AG04449 (cell line): ENCODE measurements at places on chromosomes 3 and 15.

- DNase-seq: no peak
Observed at GRCh38 chr3:42631620-42632019, 21.9 kb upstream of the ZBTB47 start.

DNA sequence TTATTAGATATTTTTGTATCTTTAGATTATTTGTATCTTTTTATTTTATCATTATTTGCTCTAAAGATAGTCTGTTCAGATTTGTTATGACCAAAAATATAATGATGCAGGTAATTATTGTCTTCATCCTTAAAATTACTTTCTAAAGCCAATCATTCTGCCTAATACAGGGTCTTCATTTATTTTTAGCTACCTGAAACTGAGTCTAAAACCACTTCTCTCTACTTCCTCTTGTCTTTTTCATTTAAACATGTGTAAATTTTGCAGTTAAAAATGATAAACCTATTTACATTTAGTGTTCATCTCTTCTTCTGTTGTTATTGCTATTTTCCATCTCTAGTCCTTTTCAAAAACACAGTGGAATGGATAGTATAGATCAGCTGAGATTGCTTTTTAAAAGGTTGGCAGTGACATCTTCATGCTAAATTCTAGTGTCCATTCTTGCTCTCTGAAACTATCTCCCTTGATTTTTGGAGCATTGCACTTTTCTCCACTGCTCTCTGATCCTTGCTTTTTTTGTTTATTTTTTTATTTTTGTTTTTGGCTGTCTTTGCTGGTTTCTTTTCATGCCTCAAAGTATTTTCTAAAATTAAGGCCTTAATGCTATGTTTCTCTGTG lies 91.8 kb downstream of the UBE2E2 start:
- no peak for DNase-seq

- DNase-seq: no peak
Observed at GRCh38 chr3:25007974-25008658, 419.9 kb upstream of the RARB start.

- DNase-seq: no peak
Observed at GRCh38 chr3:167671878-167672427, 18.2 kb upstream of the WDR49 start.

DNA sequence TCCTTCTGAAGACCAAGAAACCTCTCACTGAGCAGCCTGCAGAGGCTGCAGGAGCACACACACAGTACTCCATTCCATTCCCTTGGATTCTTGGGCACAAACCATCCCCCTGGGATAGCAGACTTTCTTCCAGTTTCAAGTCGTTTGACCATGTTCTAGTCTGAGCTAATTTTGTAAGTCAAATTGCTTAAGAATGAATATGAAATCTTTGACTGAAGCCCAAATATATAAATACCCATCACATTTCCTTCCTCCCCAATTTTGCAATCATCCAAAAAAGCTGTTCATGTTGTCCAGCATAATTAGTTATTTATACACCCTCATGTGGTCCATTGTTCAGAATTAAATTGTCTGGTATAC lies 231.2 kb upstream of the TPRG1 start:
- DNase-seq: no peak

GRCh38 chr3:47009225-47010110 lies 30.0 kb downstream of the NBEAL2 start:
- peak; percentile 36 for DNase-seq

DNA sequence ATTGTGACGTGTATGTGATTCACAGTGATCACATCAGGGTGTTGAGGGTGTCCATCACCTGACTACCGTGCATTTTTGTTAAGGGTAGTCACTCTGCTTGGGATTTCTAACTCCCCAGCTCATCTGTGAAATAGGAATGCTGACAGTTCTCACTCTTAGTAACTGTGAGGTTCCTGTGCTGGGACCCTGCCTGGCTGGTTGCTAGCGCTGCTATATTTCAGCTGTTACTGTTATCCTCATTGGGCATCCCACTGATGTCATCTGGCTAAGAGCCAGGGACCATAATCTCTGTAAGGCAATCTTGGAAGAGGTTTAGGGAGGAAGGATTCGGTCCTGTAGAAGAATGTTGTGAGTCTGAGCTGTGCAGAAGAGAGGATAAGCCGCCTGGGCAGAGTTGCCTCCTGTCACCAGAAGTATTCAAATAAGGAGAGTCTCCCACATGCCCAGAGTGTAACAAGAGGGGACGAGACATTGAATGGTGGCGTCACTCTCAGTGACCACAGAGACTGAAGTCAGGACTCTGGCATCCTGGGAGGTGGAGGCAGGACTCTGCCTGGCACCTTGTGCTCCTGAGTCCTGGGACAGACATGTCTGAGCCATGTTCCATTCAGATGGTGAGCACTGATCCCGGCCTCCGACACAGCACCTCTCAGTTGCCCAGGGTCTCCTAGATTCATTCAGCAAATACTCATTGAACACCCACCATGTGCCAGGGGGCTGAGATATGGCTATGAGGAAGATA lies 52.2 kb downstream of the FBLN2 start:
- peak; percentile 14 for DNase-seq

GRCh38 chr3:24264011-24264410 lies 230.6 kb downstream of the THRB start:
- DNase-seq: no peak

DNA sequence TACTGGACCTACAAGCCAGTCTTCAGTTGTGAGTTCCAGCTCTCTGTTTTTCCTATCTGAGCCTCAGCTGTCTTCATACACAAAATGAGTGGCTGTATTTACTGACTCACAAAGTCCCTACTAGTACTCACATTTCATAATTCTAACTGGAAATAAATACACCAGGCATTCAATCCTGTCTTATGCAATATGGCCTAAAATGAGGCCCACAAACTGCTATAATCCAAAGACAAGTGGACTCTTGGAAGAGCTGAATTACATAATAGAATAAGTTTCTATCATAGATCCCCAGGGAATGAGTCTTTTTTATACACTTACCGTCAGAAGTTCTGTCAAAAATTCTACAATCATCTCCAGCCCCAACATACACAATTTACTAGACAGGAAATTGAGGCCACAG lies 211.9 kb downstream of the LRRN1 start:
- DNase-seq: no peak

DNA sequence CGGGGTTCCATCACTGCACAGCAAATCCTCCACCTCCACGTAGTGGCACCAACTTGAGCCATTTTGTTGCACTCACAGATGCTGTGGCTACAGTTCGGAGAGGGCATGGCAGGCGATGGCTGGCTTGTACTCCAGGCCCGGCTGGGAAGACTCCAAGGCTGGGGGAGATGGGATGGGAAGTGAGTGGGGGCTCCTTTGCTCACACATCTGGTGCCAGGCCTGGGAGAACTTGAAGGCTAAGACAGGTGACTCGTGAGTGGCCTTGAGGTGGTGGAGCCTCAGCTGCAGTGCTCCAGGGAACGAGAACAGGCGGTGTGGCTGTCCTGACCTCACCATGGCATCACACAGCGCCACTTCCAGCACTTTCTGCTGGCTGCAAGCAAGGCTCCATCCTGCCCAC lies 87.9 kb downstream of the PLXNA1 start:
- DNase-seq: no peak

- no peak for DNase-seq
Observed at GRCh38 chr3:182183716-182184430, 472.1 kb downstream of the SOX2 start.

- no peak for DNase-seq
Observed at GRCh38 chr3:39414421-39414907, 7.9 kb downstream of the RPSA start.
